ENCODE measurements at places on chromosomes 3 and 15.

DNA sequence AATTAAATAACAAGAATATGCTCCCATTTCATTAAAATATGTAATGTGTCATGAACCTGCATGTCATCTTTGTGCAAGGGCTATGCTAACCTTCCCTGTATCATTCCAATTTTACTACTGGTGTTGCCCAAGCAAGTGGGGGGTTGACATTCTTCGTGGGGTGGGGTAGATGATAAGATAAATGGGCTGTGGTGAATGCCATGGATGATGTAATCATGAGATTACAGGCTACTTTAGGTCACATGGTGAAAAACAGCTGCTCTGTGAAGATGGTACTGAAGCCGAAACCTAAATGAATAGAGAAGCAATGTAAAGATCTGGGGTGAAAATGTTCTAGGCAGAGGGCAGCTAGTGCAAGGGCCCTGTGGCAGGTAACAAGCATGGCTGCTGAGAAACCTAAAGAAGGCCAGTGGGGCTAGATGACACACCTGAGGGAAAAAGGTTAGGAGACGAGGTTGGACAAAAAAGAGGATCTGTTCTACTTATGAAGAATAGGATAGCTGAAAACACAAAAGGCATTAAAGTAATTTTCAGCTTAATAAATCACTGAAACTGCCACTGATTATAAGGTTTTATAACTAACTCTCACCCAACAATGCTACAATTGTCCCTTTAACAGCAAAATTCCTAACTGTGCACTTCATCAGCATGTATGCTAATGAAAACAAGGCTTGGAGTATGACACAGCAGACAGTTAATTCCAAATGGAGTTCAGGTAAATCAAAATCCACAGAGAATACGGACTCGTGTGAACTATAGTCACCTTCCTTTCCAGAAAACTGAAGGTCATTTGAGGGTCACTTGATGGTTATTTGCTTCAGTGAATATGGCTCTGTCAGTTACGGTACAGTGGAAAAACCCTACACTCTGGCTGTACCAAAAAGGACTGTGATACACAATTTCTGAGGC, 35.0 kb downstream of the MTMR10 start:
- no peak for DNase-seq

DNA sequence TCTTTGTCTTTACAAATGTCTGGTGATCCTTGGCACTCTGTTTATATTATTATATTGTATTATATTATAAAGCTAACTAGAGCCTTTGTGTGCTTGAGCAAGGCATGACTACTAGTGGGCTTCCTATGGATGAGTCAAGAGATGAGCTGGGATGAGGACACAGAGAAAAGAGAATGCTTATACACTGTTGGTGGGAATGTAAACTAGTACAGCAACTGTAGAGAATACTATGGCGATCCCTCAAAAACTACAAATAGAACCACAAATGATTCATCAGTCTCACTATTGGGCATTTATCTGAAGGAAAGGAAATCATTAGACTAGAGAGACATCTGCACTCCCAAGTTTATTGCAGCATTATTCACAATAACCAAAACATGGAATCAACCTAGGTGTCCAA, 40.8 kb upstream of the MED12L start:
- no peak for DNase-seq

DNA sequence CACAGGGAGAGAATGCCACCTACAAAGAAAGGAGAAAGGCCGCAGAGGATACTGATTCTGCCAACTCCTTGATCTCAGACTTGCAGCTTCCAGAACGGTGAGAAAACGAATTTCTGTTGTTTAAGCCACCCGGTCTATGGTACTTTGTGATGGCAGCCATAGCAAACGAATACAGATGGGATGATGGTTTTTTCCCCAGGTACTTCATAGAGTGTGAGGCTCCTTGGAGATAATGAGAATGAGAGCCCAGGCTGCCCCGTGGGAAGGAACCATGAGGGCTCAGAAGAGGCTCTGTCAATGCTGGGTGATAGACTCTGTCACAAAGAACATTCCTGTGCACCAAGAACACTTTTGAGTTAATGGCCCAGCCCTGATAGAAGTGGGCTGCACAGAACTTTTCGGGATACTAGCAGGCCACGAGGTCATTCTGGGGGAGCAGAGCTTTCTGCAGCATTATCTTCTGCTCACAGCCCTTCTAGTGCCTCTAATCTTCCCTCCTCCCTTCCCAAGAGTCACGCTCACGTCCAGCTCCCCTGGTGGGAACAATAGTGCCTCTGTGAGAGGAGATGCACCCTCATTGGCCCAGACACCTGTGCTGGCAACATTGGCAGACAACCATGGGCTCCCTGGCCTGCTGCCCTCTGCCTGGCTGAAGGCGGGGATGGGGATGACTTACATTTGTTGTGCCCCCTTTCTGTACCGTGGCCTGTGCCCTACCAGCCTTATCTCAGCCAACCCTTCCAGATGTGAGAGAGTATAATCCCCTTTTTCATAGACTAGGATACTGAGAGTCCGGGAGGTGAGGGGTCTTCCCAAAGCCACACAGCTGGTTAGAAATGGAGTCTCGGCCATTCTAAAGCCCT, 5.2 kb upstream of the RLBP1 start:
- no peak for DNase-seq

DNA sequence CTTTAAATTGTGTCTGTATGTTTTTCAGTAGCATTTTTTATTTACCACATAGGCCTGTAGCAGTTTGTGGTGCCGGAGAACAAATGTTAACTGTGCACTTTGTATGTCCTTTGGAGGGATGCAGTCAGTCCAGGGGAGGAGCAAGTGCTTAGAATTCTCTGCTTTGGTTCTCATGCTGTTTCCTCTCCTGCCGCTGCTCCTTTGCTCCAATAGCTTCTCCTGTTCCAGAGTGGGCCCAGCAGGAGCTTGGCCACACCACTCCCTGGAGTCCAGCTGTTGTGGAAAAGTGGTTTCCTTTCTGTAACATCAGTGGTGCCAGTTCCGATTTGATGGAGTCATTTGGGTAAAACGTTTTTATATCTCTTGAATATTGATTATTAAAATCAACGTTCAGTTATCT, 16.6 kb downstream of the TICRR start:
- DNase-seq, result no peak

GRCh38 chr3:123310741-123311140, 109.0 kb downstream of the SEC22A start:
- DNase-seq, result no peak

GRCh38 chr3:42839616-42840015, 30.4 kb downstream of the ACKR2 start:
- DNase-seq, result no peak

DNA sequence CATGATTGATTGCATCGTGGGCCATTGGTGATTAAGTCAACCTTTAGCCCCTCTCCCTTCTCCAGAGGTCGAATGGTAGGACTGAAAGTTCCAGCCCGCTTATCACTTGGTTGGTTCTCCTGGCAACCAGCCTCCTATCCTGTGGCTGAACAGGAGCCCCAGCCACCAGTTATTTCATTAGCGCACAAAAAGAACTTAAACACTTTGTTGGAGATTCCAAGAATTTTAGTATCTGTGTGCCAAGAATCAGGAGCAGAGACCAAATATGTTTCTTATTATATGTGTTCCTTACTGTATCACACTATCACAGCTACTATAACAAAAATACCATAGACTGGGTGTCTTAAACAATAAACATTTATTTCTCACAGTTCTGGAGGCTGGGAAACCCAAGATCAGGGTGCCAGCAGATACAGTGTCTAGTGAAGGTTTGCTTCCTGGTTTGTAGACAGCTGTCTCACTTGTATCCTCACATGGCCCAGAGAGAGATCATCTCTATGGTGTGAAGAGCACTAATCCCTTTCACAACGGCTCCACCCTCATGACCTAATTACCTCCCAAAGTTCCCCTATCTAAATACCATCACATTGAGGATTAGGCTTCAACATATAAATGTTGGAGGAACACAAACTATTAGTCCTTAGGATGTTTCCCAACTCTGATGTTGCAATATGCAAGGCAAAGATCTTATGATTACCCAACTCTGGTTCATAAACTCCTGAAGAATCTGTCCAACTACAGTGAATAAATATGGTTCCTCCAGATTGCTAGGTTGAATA, 30.5 kb upstream of the APH1B start:
- no peak for DNase-seq

- DNase-seq, result no peak
Observed at GRCh38 chr3:13032206-13032605, 41.0 kb downstream of the IQSEC1 start.

- no peak for DNase-seq
Observed at GRCh38 chr3:101512396-101512645, 691 bp downstream of the SENP7 start.

DNA sequence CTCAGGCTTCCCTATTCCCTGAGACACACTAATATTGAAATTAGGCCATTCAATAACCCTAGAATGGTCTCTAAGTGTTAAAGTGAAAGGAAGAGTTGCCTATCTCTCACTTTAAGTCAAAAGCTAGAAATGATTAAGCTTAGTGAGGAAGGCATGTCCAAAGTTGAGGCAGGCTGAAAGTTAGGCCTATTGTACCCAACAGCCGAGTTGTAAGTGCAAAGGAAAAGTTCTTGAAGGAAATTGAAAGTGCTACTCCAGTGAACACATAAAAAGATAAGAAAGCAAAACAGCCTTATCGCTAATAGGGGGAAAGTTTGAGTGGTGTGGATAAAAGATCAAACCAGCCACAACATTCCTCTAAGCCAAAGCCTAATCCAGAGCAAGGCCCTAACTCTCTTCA, 117.9 kb upstream of the SPATA12 start:
- DNase-seq, result no peak

- DNase-seq, result no peak
Observed at GRCh38 chr3:175818811-175819464, 959.8 kb downstream of the NAALADL2 start.

DNA sequence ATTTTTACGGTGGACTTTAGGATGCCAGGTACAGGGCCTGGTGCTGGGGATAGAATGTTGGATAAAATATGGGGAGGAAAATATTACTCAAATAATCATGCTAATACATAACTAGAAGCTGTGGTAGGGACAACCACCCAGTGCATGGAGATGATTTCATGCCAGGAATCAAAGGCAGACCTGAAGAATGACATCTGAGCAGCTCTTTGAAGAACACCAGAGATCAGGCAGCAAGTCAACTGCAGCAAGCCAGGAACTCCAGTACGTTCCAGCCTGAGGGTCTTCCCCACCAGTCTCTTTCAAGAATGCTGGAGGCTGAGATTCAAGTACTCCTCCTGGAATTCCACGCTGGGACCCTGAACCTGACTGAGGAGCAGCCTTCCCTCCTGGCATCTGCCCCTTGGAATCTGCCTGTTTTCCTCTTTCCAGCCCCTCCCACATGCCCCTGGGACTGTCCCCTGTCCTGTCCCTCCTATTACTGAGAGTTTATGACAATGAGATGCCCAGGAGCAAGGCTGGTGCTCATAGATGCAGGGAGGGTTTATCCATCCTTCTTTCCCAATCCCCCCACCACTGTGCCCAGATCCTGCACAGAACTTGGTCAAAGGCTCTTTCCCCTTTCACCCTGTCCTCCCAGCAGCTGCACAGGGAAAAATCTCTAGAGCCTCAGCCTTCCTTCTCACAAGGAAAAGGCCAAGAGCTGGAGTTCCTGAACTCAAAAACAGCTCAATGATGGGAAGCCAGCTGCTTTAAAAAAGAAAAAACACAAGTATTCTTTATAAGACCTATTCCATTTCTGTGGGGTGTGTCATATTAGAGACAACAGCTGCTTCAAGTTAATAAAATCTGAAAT, 68.0 kb downstream of the PDZRN3 start:
- no peak for DNase-seq

DNA sequence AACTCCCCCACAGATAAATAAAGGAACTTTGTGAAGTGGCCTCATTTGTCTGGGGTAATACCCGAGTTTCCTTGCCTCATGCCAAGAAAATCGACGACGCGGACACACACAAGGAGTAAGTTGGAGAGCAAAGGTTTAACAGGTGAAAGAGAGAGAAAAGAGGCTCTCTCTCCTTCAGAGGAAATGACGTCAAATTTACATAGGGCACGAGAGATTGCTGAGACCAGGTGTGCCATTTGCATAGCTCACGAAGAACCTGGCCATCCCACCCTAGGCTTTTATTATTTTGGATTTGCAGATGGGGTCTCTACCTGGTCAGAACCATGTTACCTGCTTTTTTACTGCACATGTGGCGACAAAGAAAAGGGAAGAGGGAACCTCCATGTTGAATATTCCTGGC, 49.3 kb upstream of the IGF2BP2 start:
- no peak for DNase-seq

- DNase-seq, result no peak
Observed at GRCh38 chr3:190721330-190721729, 141.2 kb downstream of the GMNC start.

GRCh38 chr3:193617628-193618027, 24.6 kb downstream of the OPA1 start:
- DNase-seq, result no peak

- no peak for DNase-seq
Observed at GRCh38 chr15:67174446-67174845, 80.0 kb downstream of the AAGAB start.

DNA sequence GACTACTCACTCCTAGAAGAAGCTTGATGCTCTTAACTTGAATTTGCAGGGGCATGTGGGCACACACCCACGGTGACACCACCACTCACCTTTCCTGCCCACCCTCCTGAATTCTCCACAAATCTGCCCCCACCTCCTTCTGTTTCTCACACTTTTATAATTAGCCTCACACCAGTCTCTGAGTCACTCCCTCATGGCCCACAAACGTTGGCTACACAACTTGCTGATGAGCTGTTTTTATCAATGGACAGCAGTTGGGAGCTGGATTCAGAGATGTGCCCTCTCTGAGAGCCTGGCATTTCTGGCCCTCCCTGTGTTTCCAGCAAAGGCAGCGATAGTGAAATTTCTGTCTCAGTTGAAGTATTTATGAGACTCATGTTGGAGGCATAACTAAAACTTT, 1.3 kb downstream of the COLQ start:
- DNase-seq, result no peak

DNA sequence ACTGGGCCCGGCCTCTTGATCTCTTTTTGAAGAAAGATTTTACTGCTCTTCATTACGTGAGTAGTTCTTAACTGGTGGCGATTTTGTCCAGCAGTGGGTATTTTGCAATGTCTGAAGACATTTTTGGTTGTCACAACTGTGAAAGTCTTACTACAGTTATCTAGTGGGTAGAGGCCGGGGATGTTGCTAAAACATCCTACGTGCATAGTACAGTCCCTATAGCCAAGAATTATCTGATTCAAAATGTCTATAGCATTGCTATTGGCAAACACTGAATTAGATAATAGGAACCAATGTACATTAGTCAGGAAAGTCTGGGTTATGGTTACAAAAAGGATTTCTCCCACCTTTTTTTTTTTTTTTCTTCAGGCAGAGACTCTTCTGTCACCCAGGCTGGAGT, 38.1 kb downstream of the FOXL2 start:
- DNase-seq, result no peak

DNA sequence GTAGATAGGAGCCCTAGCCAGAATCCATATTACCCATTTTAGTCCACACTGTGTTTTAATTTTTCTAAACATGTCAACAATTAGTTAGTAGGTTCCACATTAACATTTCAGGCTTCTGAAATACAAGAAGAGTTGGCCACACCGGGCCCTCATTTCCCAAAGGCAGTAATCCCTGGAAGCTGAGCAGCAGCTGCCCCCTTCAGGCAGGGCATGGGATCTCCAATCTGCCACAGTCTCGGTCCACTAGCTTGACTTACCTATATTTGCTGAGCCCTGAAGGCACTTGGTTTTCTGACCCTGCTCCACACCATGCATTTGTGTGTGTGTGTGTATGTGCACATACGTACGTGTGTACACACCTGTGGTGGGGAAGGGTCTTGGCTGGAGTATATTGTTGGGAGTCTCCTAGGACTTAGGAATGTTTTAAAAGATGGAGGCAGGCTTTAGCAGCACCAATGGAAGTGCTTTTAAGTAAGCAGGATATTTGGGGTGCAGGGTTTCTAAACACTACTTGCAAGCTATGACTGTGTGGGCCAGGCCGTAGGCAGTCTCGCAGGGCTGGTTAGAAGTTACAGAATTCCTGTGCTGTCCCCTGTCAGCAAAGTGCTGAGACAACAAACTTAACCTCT, 71.2 kb upstream of the SOX14 start:
- no peak for DNase-seq
